ENCODE measurements at places on chromosomes 5 and 9.

GRCh38 chr9:86175743-86176456 is 76.5 kb upstream of the GOLM1 start:
- no peak for DNase-seq

GRCh38 chr5:79513308-79513703 is 628 bp downstream of the HOMER1 start:
- no peak for DNase-seq

DNA sequence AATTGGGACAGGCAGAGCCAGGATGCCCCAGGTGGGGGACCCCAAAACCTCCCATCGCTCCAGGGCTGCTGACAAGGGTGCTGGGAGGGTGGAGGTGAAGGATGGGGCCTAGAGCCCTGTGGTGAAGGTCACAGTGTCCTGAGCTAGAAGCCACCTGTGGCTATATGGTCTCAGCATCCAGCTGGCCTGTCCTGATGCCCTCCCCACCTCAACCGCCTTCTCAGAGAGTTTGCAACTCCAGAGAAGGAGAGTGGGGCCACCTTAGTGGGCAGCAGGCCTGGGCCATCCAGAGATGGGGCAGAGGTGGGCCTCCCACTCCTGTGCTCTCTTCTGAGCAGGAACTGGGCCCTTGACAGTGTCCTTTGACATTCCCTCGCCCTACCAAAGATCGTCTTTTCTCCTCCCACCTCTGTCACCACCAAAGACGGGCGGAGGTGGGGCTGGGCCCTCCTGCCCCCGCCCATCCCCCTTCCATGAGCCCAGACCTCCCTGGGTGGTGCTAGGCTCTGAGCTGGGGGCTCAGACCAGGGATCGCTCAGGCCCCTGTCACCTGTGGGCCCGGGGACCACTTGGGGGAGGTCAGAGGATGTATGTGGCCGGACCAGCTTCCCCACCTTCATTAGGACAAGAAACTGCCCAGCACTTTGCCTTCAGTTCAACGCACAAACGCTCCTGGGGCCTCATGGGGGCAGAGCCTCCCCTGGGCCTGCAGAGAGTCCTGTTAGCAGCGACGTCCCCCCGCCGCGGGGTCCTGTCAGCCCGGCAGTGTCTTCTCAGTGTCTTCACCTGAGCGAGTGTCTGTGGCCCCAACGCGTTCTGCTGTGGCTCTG is 10.0 kb upstream of the DOLPP1 start:
- DNase-seq: no peak

- no peak for DNase-seq
Observed at GRCh38 chr9:26369093-26369492, 523.5 kb downstream of the CAAP1 start.

- no peak for DNase-seq
Observed at GRCh38 chr5:92337772-92338234, 954.7 kb upstream of the ARRDC3 start.

DNA sequence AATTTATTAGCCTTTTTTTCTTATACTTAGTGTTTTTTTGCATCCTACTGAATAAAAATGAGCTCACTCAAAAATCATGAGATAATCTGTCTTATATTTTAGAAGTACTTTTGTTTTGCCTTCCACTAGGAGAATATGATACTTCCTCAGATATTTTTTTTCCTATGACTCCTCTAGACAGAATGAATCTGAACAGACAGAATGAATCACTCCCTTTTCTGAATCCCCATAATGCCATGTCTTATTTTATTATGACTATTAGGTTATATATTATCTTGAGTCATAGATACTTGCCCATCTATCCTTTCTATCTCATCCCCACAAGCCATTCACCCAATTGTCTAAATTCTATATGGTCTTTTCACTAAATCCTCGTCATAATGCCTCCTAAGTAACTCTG is 134.6 kb downstream of the BRINP1 start:
- no peak for DNase-seq

DNA sequence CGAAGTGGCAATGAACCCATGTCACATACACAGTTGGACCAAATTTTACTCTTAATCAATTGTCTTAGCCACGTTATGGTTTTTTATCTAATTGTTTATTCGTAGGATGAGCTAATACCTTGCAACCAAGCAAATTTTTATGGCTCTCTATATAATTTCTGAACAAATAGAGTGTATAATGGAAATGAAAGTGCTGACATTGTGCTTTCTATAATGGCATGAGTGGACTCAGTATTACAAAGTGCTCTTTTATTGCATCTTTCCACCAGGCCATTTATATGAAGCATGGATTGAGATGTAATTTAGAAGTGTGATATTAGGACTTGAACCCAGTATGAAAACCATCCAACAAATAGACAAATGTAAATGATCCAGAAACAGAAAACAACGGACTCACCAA is 1096.0 kb downstream of the DTWD2 start:
- DNase-seq: no peak

GRCh38 chr5:95241161-95241560 is 43.7 kb downstream of the MCTP1 start:
- no peak for DNase-seq

- no peak for DNase-seq
Observed at GRCh38 chr9:71683598-71684235, 84.6 kb downstream of the CEMIP2 start.

DNA sequence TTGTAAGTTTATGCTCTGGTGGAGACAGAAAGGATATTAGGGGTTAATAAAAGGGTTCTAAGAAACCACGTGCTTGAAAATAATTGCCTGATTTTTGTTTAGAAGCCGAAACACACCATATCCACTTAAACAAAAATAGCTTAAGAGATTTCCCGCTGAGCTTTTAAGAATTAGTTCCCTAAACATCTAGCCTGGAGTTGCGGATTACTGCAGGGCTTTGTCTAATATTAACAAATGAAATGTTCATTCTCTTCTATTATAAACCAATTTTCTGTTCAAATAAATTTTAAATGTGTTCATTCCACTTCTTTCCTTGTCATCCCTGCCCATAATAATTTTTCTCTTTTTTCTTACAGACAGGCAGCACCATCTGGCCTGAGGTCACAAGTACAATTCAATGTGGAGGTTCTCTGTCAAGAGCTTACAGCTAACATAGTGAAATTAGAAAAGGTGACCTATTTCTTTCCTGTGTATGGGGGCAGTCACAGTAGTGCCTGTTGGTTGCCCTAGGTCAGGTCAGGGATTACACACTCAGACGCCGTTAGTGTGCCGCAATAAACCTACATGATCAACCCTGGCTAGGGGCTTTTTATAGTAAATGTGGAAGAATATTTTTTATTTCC is 65.3 kb downstream of the GRAMD2B start:
- no peak for DNase-seq

GRCh38 chr5:73447530-73448462 is 781 bp downstream of the FOXD1 start:
- no peak for DNase-seq

GRCh38 chr9:135339378-135339973 is 140.1 kb upstream of the PPP1R26 start:
- DNase-seq: no peak

- DNase-seq: no peak
Observed at GRCh38 chr9:95171001-95171400, 146.5 kb downstream of the FANCC start.

GRCh38 chr9:75636427-75637045 is 253.9 kb upstream of the PCSK5 start:
- DNase-seq: no peak

DNA sequence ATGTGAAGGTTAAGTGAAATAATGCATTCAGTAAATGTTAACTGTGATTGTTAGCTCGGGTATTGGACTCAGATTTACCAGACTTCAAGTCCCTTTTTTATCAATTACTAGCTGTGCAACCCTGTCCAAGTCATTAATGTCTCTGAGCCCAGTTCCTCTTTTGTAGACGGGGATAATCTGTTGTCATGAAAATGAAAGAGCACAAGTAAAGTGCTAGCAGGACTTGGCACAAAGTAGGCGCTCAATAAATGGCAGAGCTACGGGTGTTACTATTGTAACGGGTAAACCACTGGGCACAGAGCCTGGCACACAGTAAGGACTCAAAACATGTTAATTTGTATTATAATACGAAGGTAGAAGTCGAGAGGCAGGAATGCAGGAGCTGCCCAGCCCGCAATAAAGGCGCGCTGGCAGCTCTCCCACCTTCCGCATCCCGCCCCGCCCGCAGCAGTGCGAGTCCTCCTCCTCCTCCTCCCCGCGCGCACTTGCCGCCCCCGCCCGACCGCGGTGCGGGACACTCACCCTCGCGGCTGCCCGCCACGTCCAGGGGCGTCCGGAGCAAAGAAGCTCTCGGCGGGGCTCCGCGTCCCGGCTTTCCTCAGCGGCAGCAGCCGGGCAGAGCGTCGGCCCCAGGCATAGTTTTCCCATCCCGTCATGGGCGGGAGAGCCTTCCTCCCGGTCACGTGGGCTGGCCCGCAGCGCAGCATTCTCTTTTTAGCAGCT is at the start of gene C1QTNF2:
Gene C1QTNF2, minus strand, starts transcription at position 637 of the 723 bp plus-strand sequence. CDS start 15,615 bp downstream, outside the sequence.
- DNase-seq: no peak

- DNase-seq: no peak
Observed at GRCh38 chr5:112878760-112879159, 17.7 kb downstream of the SRP19 start.

- DNase-seq: no peak
Observed at GRCh38 chr5:50667023-50667652, 701 bp downstream of the PARP8 start.

DNA sequence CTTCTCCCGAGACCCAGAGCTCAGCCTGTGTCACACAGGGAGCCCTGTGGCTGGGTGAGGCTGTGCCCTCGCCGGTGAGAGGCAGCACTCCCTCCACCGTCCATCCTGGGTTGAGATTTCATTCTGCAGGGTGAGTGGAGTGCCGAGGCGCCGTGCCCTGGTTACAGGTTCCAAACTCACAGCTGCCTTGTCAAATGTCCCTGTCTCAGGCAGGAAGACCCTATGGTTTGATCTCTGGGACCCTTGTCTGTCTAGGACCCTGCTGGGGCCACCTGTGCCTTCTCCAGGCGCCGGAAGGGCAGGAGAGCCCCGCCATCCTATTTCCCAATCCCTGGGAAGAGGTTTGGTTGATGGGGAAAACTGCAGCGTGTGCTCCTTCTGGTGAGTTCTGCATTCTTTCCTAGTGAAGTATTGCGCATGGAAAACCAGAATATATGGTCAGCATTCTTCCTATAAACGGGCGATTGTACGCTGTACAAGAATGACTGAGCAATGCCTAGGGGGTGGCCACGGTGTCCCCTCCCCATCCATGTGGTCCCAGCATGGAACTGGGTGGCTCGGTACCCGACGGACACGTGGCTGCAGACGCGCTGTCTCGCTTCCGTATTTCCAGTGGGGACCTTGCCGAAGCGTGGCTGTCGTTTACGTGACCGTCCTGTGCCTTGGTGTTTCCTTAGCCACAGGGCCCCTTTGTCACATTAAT is 95.9 kb upstream of the COL5A1 start:
- no peak for DNase-seq

GRCh38 chr5:16740066-16740810 is 123.4 kb upstream of the RETREG1 start:
- DNase-seq: no peak

GRCh38 chr5:155229135-155229534 is 215.6 kb downstream of the KIF4B start:
- DNase-seq: no peak

DNA sequence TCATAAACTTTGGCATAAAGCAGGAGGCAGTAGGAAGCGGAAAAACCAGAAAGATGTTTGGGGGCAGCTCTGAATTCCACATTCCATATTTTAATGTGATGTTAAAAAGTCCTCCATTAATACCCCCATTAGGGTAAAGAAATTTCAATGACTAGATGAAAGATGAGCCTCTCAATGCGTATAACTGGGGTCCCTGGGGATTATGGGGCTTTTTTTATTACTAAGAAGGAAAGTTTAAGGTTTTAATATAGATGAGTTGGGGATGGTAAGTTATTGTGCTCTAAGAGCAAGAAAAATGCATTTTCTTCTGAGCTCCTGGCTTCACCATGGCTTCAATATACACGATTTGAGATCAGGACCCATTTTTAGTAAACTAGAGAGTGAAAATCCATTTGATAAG is 321.9 kb downstream of the CDK5RAP2 start:
- DNase-seq: no peak

- no peak for DNase-seq
Observed at GRCh38 chr9:121350993-121351561, 19.0 kb downstream of the STOM start.

DNA sequence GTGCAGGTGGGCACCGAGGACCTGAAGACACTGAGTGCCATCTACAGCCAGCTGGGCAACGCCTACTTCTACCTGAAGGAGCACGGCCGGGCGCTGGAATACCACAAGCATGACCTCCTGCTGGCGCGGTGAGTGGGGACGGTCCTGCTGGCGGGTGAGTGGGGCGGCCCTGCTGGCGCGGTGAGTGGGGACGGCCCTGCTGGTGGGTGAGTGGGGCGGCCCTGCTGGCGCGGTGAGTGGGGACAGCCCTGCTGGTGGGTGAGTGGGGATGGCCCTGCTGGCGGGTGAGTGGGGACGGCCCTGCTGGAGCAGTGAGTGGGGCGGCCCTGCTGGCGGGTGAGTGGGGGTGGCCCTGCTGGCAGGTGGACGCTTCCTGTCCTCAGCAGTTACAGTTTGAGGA is 7.2 kb downstream of the GPSM1 start:
- no peak for DNase-seq

DNA sequence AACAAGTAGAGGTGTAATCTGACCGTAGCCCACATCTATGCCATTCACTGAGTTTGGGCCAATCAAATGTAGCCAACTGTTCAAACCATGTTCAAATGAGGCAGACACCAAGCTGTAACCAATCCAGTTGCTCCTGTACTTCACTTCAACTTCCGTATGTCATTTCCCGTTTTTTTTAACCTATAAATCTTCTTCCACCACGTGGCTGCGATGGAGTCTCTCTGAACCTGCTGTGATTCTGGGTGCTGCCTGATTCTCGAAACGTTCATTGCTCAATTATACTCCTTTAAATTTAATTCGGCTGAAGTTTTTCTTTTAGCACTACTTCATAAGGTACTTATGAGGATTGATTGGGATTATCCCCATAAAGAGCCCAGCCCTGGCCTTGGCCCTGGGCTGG is 179.7 kb downstream of the PIK3R1 start:
- DNase-seq: no peak

- DNase-seq: no peak
Observed at GRCh38 chr9:81557452-81558090, 131.8 kb downstream of the TLE1 start.

- no peak for DNase-seq
Observed at GRCh38 chr5:111116550-111116949, 24.4 kb downstream of the WDR36 start.

GRCh38 chr5:3345195-3345594 is 250.4 kb upstream of the IRX1 start:
- DNase-seq: no peak

- DNase-seq: no peak
Observed at GRCh38 chr9:137165250-137165836, 4.5 kb downstream of the LRRC26 start.

- no peak for DNase-seq
Observed at GRCh38 chr9:126276056-126276728, 50.4 kb upstream of the MVB12B start.

DNA sequence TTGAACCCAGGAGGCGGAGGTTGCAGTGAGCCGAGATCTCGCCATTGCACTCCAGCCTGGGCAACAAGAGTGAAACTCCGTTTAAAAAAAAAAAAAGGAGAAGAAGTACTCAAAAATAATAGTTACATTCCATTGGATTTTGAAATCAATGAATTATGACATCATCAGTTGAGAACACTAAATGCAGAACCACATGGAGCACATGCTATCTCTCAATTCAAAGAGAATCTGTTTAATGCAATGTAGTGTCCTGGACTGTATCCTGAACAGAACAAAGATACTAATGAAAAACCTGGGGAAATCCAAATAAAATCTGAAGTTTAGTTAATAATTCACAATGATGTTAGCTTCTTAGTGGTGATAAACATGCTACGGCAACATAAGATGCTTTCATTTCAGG is 20.3 kb downstream of the CDC14B start:
- DNase-seq: no peak

Data from cortex of kidney (tissue), 1 donor.